T-helper 22 cell (primary cell): ENCODE measurements at places on chromosomes 11 and 22.

DNA sequence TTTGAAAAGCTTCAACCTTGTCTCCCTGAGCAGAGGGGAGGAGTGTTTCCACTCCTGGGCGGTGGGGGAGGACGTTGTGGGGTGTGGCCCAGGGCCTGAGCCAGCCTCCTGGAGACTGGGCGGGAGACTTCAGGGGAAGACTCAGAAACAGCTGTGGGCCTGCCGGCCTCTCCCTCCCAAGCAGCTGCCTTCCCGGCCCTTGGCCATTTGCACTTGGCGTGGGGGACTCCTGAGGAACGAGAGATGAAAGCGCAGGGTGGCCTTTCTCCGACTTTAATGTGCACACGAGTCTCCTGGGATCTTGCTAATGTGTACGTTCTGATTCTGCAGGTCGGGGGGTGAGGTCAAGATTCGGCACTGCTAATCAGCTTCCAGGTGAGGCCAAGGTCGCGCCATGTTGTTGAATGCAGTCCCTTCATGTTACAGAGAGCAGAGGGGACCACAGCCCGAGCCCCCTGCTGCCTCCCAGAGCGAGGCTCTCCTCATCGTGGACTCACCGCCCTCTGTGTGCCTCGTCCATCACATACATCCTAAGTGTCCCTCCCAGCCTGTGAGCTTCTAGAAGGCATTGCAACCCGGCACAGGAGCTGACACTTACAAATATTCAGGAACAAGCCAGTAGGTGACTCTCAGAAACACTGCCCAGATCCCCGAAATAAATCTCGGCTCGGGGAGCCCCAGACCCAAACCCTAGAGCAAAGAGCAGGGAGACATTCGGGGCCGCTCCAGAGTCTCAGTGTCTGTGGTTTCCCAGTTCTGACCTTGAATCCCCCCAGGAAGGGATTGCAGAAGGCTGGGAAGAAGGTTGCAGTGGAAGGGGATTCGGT lies 7.7 kb downstream of the LIF start:
- no peak for DNase-seq

DNA sequence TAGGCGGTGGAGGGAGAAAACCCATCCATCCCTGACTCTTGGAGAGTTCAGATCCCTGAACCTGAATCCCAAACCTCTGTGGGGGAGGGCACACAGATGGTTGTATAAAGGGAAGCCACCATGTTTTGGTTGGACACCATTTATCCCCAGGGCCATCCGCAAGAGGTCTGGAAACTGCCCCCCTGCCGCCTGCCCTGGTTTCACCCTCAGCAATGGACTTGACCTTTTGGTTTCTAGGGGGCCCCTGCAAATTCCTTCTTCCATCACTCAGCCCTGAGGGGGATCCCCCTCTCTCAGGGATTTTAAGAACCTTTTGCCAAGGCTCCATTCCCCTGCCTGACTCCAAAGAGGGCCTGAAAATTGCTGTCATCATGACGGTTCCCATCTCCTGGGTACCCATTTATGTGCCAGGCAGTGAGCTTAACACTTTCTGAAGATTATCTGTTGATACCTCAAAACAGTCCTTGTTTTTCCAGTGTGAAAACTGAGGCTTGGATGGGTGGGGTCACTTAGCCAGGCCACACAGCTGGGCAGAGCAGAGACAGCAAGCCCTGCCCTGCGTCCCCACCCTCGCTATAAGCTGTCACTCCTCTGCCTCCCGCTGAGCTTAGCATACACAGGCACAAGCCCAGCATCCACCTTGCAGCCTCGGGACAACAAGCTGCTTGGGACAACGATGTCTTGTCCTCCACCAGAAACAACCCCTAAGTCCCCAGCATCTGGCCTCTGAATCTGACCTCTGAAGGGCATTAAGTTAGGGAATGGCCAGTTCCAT lies 33.2 kb upstream of the CRYBB3 start:
- DNase-seq, result no peak

DNA sequence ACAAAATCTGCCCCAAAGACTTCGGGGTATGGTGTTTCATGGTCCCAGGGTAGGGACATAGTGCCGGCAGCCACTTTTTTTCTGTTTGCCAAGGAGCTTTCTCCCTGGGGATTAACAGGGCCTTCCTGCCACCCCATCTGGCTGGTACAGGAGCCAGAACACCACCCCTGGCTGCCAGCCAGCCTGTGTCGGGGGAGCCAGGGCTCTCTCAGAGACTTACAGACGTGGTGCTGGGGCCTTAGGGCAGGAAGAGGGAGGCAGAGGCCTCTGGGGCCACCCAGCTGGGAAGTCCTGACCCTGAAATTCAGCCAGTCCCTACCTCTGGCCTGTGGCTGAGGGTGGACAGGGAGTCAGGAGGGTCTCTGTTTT lies 52.4 kb upstream of the CDON start:
- DNase-seq, result no peak

DNA sequence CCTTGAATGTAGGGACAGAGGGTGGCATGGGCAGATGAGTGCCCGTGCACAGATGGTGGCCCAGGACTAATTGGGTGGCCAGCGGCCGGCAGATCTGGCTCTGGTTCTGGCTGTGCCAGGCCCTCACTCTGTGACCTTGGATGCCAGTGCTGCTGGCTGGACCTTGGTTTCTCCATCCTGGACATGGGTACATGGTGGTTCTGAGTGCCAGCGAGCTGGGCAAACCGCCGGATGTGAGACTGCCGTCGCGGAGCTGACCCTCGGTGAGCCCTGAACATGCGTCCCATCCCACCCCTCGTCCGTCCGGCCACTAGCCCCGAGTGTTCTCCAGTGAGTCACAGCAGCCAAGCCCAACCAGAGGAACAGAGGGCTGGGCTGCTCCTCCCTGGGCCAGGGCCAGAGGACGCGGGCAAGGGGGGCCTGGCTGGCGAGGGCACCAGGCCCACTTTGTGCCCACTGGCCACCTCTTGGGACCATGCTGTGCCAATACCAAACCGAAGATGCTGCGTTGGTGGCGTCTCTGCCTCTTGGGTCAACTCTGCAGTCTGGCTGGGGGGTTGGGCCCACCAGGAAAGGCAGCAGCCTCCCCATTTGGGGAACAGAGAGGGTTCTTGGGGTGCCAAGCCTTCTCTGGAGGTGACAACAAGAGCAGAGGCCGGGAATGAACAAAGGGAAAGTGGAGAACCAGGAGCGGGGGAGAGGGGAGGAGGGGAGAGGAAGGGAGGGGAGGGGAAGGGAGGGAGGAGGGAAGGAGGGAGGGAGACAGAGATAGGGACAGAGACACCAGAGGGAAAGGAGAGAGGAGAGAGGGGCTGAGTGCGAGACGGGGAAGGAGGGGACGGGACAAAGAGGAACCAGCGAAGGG lies 10.7 kb downstream of the LSP1 start:
- DNase-seq, result no peak

GRCh38 chr11:1877211-1878136 lies 14.2 kb downstream of the PRR33 start:
- no peak for DNase-seq

GRCh38 chr22:27718186-27719035 lies 83.1 kb downstream of the MN1 start:
- DNase-seq, result no peak

- DNase-seq, result no peak
Observed at GRCh38 chr11:62392506-62392905, 26.3 kb upstream of the SCGB1A1 start.

GRCh38 chr11:21564095-21564494 lies 628.8 kb upstream of the ANO5 start:
- DNase-seq, result no peak

DNA sequence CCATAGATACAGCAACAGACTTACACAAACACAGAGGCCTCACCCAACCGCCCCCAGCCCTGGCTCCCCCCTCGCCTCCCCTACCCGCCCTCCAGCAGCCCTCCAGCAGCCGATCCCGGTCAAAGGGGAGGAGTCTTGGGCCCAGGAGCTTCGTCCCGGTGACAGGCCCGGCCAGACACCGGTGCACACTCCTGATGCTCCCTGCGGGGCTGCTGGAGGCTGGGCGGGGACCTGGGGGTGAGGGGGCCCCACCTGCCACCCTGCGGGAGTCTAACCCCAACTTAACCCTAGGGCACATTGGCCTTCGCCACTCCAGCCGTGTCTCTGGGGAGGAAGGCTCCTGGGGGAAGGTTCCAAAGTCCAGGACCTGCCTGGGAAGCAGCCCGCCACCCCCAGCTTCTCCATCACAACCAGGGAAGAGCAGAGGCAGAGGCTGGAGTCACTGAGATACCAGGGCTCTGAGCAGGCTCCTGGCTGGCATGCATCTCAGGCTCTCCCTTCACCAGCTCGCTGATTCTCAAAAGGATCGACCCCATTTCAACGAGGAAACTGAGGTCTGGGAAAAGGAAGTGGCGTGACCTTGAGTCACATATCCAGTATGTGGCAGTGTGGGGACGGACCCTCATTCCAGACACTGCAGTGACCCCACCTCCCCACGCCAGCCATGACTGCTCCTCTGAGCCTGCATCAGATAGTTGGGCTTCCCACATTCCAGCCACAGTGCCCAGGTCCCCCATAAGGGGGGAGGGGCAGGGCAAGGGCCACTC lies 14.4 kb downstream of the BCL9L start:
- no peak for DNase-seq

DNA sequence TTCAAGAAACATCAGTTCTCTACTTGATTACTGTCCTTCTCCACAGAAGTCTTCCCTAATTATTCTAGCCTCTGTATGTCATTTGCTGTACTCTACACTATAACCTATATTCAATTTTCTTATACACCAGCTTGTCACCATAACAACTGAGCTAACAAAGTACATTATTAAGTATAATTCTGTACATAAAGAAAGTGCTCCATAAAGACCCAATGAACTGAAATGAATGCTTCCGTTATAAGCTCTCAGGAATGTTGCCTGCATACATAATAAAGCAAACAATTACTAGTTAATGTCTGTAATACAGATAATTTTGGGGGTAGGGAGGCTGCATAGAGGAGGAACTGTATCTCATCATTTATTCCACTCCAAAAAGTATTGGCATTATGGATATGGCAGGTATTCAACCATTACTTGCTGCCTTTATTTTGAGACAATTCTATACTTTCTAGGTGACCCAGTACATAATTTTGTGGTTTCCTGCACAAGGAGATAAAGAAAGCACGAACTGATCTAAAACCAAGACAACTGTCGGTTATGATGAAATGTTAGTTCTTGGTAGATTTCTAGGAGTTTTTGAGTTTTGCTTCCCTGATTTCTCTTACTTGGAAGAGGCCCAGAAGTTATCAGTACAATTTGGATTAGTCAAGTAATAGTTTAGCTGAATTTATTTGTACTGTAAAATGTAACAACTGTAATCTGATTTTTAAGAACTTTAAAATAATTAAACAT lies 202.5 kb downstream of the SBF2 start:
- DNase-seq, result no peak

DNA sequence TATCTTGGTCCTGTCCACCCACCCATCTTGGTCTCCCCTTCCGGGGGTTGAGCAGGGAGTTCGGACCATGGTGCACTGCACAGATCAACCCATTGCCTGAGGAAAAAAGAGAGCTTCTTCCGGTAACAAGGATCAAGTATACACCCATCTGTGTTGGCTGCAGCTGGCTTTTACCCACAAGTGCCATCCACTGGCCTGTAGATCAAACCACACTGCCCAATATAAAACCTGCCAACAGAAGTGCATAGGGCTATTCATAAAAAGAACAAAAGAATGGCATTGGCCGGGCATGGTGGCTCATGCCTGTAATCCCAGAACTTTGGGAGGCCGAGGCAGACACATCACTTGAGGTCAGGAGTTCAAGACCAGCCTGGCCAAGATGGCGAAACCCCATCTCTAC lies 94.5 kb downstream of the ZC3H12C start:
- DNase-seq, result no peak

GRCh38 chr11:122938557-122938956 lies 43.1 kb downstream of the BSX start:
- no peak for DNase-seq

DNA sequence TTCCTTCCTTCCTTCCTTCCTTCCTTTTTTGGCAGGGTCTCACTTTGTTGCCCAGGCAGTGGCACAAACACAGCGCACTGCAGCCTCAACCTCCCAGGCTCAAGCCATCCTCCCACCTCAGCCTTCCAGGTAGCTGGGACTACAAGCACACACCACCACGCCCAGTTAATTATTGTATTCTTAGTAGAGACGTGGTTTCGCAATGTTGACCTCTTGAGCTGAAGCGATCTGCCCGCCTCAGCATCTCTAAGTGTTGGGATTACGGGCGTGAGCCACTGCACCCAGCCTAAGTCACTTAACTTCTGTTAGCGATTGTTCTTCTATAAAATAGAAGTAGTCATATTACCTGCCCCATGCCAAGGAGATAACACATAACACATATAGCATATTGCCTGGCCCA lies 2.8 kb upstream of the SYTL2 start:
- no peak for DNase-seq

GRCh38 chr11:112507281-112507680 lies 246.6 kb upstream of the PLET1 start:
- DNase-seq, result no peak

DNA sequence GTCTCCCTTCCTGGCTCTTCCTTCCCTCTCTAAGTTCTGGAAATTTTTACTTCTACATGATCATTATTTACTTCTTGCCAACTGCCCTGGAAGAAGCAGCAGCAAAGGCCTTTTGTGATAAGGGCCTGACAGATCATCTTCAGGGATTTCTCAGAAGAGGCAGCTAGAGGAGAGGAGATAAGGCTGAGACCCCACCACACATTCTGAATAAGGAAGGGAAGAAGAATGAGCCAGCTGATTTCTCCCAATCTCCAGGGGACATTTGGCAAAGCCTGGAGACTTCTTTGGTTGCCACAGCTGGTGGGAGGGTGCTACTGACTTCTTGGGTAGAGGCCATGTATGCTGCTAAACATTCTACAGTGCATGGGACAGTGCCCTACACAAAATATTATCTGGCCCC lies 122.4 kb upstream of the OR9Q1 start:
- DNase-seq, result no peak

DNA sequence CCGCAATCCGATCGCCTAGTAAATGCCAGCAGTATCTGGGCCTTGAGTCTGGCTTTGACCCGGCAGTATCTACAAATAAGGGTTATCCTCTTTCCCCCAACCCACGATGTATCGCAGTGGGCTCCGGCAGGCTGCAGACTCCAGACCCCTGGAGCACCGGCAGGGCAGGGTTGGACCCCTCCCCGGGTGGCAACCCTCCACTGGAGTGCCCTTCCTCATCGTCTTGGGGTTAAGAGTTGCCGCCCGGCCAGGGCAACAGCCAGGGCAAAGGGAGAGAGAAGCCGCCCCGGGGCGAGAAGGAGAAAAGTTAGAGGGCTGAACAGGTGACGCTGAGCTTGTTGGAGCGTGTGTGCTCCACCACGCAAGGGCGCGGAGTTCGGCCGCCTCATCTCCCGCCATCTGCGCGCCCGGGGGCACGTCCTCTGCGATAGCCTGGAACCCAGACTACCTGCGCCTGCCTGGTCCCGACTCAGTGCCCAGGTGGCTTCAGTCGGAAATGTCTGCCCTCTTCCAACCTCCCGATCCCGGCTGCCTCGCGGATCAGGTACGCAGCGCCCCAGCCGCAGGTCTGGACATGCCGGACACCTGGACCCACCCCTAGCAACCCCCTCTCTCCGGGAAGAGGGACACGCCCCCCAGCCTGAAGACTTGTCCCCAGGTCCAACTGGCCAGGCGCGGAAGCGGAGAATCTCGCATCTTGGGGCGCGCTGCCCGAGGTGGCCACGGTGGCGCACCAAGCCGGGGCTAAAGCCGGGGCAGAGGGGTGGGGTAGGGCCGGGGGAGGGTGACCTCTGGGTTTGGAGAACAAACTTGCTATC lies 1.2 kb downstream of the DSCAML1 start:
- DNase-seq, result no peak
